ENCODE measurements at places on chromosomes 7 and 10. TPM values are rescaled to one million over a fixed set of nuclear protein-coding genes. Genes with fewer than 3 reads are reported as not detected.

DNA sequence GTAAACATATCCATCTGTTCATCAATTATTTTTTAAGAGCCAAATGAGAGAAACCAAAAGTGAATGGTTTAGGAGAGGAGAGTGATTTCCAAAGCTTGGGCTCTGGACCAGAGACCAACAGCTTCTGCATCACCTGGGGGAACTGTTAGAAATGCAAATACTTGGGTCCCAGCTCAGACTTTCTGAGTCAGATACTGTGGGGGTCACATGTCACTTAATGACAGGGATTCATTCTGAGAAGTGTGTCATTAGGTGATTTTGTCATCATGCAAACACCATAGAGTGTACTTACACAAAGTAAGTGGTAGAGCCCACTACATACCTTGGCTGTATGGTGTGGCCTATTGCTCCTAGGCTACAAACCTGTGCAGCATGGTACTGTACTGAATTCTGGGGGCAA lies 128.5 kb upstream of the PRR15 start:
- no peak for DNase-seq

DNA sequence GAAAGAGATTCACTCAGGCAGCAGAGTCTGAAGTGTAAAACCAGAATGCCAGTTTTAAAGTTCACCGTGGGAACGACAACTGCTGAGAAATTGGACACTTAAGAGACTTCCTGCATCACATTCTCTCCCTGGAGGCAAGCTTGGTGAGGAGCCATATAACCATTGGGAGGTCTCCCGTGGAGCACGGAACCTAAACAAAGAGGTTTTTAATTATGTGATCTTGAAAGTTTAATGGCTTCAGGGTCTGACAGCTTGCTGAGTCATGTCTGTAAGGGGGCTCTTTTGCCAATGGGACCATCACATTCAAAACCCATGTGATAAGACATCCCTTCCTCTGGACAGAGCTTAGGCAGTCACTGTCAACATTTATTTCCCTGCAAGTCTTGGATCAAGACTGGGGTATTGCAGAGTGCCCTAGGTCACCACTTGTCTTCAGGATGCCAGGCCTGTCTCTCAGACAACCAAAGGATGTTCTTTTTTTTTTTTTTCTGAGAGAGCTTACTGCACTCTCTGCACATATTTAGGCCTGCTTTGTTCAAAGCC lies 674.4 kb downstream of the TYW1 start:
- DNase-seq = no peak

- DNase-seq = peak; percentile 97
Observed at GRCh38 chr10:122062831-122063674, 74.1 kb downstream of the TACC2 start.

- peak; percentile 45 for DNase-seq
Observed at GRCh38 chr7:92133133-92133736, 1.0 kb downstream of the CYP51A1 start.

DNA sequence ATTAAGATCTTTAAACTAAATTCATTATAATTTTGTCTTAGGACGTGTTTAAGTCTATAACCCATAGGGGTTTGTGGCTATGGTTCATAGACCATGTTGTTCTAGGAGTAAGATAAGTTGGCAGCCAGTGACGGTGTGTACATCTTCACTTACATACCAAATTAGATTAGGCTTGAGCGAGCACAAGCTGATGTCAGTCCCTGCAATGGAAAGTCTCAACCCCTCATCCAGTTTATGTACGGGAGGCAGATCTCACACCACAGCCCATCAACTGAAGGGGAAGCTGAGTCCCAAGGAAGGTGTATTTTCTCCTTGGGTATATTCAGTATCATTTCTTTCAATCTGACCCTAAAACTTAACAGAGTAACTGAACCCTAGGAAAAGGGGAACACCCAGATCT lies 5.1 kb upstream of the SMC3 start:
- no peak for DNase-seq

- DNase-seq = no peak
Observed at GRCh38 chr10:72000073-72001032, 36.2 kb downstream of the CHST3 start.

DNA sequence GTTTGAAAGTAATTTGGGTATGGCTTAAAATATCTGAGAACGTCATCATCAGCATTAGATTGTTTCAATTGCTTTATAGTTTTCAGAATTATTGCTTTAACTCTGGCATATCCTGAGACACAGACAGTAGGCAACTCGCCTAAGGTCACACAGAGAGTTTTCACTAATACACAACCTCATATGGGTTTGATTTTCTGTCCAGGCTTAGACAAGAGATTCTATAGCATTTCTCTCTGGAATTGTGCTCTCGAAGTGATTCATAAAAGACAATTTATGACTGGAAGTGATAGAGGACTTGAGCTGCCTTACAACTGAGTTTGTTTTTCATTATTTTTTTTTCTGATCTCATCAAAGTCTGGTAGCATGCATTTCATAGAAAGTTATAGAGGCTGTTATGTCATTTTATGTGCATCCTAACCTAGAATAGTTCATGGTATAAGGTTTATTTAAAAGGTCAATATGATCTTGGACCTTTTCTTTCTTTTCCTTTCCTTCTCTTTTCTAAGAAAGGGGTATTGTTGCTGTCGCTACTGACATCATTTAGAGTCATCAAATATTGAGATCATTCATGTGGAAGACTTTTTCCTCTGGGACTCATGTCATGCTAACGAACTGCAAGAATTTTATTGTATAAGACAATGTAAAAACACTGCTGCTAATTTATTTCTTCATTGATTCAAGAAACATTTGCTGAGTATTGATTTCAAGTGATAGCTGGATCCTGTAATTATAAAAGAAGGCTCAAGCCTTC lies 278.2 kb downstream of the PLXDC2 start:
- DNase-seq = no peak

DNA sequence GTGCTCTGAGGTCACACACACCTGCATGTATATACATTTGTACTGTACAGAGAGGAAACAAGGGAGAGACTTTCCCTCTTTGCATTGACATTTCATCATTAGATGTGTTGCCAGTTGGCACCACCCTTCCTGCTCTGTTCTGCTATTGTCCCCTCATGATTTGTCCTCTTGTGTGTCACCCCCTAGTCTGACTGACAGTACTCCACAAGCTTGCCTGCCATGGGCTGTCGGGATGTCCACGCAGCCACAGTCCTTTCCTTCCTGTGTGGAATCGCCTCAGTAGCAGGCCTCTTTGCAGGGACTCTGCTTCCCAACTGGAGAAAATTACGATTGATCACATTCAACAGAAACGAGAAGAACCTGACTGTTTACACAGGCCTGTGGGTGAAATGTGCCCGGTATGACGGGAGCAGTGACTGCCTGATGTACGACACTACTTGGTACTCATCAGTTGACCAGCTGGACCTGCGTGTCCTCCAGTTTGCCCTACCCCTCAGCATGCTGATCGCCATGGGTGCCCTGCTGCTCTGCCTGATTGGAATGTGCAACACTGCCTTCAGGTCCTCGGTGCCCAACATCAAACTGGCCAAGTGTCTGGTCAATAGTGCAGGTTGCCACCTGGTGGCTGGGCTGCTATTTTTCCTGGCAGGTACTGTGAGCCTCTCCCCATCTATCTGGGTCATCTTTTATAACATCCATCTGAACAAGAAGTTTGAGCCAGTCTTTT lies 9.4 kb downstream of the CLDN12 start:
- DNase-seq = no peak

GRCh38 chr10:35448687-35449662 lies 112.7 kb downstream of the CCNY start:
- no peak for DNase-seq

- DNase-seq = no peak
Observed at GRCh38 chr7:101728128-101728527, 89.3 kb upstream of the CUX1 start.

GRCh38 chr7:130930681-130931080 lies 196.7 kb upstream of the KLF14 start:
- no peak for DNase-seq

DNA sequence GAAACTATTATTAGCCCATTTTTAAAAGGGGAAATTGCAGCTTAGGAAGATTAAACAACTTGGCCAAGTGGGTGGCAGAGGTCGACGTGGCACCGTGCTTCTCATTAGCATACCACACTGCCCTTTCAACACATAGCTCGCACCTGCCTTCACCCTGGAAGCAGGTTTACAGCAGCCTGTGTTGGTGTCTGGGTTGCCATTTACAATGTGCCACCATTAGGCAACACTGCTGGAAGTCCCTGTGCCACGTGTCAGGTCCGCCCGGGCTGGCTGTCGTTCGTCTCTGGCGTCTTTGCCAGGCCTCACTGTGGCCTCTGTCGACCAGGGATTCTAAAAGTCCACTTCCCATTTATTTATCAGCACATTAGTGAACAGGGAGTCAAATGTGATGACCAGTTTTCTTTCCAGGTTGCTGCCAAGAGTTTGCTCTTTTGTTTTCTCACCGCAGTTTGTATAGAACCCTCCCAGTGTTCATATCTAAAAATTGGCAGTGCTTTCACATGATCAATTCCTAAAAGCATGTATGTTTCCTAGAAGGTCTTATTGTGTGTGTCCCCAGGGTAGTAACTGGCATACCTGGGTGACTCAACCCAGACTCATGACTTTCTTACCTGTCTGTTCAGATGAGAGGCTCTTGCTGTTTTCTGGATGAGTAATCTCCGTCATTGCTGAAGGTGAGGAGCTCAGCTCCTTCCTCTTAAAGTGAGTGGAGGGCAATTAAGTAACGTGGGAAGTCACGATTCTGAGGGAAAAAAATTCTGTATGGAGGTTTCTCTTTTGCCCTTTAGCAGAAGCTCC lies 9.2 kb downstream of the INSIG1 start:
- no peak for DNase-seq

DNA sequence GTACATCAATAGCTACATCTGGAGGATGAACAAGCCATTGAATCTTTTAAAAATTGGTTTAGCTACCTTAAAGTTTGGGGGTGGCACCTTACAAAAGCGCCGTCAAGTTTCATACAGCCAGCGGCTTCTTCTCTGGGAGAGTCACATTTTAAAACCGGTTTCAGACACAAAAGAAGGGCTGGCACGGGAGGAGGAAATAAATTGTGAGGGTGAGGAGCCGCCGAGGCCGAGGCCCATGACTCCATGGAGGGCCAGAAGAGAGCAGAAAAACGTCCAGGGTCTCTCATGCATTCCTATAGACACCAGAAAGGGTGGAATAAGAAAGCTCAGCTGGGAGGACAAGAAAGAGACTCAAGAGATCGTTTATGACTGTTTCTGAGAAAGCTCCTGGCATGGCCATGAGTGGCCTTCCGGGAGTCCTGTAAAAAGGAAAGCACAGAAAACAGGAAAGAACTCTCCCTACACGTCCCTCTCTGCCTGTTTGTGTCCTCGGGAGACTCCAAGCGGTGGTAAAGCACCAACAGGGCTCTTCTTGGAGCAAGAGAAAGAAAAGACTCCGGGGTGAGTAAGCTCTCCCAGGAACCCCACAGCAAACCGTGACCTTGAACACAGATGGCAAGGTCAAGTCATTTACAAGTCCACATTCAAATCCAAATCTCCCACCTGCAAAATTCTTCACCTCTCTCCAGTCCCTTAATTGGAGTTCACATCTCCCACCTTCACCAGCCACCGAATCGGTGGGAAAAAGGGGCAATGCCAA lies 1.8 kb downstream of the FRAT2 start:
- DNase-seq = peak; percentile 45

DNA sequence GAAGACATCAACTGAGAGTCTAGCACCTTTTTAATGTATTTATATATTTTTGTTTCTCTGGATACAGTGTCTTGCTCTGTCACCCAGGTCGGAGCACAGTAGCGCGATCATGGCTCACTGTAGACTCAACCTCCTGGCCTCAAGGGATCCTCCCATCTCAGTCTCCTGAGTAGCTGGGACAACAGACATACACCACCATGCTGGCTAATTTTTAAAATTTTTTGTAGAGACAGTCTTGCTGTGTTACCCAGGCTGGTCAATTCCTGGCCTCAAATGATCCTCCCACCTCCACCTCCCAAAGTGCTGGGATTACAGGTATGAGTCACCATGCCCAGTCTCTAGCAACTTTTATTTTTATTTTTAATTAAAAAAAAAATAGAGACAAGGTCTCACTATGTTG lies 51.4 kb upstream of the ANLN start:
- DNase-seq = no peak

- no peak for DNase-seq
Observed at GRCh38 chr10:18582803-18583202, 68.6 kb downstream of the NSUN6 start.

GRCh38 chr10:127999297-128000129 lies 92.6 kb downstream of the PTPRE start:
- no peak for DNase-seq

DNA sequence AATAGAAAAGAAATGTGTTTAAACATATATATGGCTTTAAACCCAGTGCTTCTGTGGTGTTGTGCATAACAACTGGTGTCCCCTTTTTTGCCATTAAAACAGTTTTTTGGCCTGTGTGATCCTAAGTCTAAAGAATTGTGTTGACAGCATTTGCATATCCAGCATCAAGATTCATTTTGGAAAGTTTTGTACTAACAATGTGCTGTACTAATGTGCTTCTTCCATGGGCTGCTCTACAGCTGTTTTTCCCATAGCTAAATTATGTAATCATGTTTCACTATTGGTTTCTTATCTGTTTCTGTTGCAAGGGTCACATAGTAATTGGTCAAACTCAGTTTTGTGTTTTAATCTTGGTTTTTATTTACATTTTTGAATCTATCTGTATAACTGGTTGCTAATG lies 5.5 kb downstream of the CNNM2 start:
- no peak for DNase-seq

GRCh38 chr7:38284553-38284952 lies 11.1 kb upstream of the TARP start:
- DNase-seq = no peak

GRCh38 chr7:91326516-91327199 lies 62.4 kb downstream of the FZD1 start:
- DNase-seq = no peak

DNA sequence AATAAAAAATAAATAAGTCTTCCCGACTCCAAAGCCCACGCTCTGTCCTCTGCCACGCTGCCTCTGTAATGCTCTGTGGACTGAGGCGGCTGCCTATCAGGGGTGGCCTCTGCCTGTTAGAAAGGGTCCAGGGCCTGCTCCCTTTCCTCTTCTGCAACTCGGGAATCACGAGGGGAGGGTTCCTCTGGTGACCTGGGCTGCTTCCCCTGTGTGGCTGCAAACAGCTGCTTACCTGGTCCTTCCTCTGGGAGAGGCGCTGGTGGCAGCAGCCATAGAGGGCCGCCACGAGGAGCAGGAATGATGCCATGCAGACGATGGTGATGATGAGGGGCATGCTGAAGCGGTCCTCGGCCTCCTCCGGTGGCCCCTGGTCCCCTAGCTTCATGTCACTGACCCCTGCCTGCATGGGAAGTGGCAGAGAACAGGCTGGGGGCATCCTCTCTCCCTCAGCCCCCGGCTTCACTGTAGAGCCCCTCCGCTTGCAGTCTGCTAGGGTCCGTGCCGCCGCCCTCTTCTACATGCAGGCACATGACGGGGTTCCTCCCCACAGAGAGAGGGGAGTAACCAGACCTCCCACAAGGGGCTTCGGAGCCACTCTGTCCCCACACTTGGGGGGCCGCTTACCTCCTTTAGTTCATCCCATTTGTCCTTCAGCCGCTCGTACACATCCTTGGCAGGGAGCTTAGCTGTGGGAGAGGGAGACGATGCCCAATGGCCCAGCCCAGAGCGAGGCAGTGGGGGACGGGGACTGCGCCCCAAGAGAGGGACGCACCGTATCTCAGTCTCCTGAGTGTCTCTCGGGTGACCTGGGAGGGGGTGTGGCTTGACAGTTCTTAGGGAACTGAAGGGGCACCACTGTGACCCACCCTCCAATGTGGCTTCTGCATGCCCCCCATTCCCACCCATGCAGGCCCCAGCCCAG lies 50.5 kb downstream of the PODXL start:
- DNase-seq = no peak

Gene PRKAR2B
- total RNA-seq = 0.51 TPM

Gene HOXA13
- 1.2 TPM for total RNA-seq

Gene OR13A1
- total RNA-seq = not detected

Gene ACTA2
- total RNA-seq = 4.7 TPM

Gene OR6V1
- total RNA-seq = not detected

Gene CDC14C
- total RNA-seq = not detected

Gene IGFBP3
- 6.0 TPM for total RNA-seq

Gene LRRC18
- not detected for total RNA-seq

Data from Panc1 (cell line).